T1000 (cell line): ENCODE measurements at places on chromosomes 2 and 18.

DNA sequence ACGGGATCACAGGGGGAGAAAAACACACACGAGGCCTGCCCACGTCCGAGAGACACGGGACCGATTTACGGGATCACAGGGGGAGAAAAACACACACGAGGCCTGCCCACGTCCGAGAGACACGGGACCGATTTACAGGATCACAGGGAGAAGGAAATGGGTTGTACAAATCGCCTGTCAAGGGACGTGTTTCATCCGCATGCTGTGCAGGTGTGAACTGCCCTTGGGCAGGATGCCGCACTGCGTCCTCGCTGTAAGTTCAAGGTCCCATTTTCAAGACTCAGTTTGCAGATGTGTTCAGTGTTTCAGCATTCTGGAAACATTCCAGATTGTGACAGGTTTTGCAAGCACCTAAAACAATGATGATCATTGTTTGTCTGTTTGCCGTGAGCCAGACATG lies 2.3 kb upstream of the KCNG2 start:
- DNase-seq: no peak

DNA sequence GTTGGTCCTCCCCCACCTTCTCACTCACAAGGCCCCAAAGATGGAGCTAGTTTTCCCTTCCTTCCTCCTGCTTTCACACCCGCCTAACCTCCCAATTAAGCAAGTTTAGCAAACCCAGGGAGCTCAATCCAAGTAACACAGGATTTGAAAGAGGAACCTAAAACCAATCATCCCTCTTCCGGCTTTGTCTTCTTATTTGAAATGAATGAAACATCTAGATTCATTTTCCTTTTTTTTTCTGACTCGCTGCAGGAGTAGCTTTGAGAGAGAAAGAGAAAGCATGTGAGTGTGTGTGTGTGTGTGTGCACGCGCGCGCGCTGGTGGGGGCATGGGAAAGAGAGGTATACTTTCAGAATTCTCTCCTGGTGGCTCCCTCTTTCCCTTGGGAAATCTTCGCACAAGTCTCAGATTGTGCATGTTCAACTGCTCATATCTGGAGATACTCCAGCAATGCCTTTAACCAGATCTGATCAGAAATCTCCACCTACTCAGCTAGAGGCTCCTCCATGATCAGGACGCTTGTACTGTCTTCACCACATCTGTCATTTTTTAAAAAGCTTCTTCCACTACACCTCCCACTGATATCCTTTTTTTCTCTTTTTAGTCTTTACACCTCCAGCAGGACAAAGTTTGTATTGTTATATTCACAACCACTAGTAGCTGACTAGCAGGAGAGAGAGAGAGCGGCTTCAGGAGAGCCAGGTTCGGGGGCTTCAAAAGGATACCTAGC lies 1.7 kb downstream of the SLC8A1 start:
- DNase-seq: no peak

DNA sequence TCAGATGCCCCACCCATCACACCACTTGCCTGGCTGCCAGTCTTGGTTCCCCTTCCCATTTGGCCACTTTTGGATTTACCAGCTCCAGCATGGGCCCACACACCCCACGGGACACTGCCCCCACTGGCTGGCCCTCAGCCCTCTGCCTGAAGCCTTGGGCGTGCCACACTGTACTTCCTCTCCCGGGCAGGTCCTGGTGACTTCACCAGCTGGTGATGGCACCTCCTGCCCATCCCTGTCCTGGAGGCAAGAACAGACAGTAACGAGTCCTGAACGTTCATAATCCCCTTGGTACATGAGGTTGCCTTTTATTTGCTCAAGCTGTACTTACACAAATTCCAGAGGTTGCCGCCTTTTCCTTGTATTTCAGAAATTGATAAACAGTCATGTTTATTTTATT lies 81.1 kb downstream of the TMEM17 start:
- no peak for DNase-seq

DNA sequence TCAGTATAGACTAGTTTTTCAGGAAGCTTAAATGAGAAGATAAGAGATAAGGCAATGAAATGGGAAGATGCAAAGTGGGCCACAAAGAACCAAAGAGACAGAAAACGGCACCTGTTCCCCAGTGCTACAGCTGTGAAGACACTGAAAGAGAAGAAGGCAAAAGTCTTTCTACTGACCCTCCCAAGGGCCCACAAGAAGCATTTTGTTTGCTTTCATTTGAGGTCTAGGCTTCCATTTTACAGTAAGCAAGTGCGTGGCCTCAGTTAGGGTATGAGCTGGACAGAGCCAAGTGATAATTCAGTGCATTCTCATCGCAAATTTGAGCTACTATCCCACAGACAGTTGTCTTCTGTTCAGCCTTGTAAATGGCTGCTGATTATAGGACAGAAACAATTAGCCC lies 53.4 kb upstream of the STK17B start:
- no peak for DNase-seq

- DNase-seq: no peak
Measured at GRCh38 chr2:101435001-101435862, 39.7 kb downstream of the RFX8 start.

DNA sequence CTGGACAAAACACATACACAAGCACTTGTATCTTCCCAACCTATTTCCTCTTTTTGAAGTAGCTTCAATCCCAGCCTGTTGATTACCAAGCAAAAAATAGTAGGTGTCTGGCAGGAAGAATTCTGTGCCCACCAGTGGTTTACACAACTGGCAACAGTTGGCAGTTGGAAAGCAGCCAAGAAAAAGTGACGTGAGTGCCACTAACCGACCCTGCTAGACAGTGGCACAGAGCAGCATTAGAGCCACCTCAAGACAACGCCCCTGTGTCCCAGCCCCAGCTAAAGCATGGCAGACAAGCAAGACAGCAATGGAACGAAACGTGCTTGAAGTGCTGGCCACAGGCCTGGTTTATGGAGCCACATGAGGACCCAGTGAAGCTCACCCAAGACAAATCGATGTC lies 379.6 kb downstream of the FBXO15 start:
- no peak for DNase-seq

- DNase-seq: no peak
Measured at GRCh38 chr2:98156304-98156703, 69.3 kb downstream of the VWA3B start.

GRCh38 chr2:231673348-231673770 lies 35.0 kb upstream of the PTMA start:
- no peak for DNase-seq

DNA sequence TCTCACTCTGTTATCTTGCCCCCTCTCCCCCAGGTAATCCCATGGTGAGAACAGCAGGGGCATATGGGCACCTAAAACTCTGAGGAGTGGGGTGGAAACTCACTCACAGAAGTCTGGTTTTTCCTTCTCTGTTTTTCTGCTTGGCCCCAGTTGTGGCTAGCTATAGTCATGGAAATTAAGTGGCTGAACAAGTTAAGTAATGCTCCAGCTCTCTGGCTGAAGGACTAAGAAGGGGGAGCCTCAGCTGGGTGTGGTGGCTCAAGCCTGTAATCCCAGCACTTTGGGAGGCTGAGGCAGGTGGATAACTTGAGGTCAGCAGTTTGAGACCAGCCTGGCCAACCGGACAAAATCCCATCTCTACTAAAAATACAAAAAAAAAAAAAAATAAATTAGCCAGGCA lies 261.0 kb downstream of the TPGS2 start:
- DNase-seq: no peak

GRCh38 chr18:48581206-48581605 lies 42.4 kb downstream of the CTIF start:
- DNase-seq: no peak

DNA sequence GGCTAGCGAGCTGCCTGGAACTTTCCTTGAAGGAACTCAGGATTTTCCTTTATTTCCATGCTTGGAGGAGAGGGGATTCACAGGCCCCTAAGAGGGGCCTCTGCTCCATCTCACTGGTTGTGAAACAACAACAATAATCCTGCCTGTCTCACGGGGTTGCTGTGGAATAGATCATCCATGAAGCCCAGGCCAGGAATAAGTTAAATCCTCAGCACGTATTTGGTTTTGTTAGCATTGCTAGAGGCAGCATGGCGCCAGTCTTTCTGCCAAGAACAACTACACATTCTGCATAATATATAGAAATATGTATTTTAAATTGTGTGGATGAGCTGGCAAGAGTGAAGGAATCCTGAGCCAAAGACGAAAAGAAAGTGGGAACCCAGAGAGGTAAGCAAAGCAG lies 80.8 kb upstream of the L3MBTL4 start:
- DNase-seq: no peak

DNA sequence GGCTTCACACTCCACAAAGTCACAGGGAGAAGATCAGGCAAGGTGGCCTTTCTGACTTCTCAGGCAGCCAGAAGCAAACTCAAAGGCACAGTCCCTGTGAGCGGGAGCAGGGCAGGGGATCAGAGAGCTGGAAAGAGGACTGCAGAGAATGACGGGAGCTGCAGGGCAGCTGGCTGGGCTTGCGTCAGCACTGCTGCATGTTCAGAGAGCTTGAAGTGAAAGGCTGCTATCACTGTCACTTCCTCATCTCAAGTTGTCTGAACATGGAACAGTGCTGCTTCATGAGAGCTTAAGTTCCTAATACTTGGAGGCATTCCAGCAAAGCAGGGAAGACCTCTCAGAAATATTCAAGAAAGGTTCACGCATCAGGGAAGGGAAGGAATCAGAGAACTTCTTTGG lies 20.4 kb downstream of the TGFBRAP1 start:
- no peak for DNase-seq

GRCh38 chr2:194151231-194151630 lies 1505.8 kb upstream of the SLC39A10 start:
- no peak for DNase-seq

DNA sequence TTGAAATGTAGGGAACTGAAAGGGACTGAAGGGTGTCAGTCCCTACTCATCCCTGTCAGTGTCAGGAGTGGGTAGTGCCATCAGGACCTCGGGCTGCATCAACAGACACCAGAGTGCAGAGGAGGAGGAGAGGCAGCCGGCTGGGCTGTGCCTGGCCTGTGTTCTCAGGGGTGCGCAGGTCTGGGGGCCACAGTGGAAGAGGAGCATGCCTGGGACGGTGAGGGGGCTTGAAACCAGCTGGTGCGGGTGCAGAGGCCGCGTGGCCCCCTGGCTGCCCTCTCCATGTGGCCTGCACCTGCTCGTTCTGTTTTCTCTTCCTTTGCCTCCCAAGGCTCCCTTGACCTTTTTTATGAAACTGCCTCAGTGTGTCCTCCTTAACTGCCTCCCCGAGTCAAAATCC lies 41.3 kb downstream of the NTSR2 start:
- DNase-seq: no peak

GRCh38 chr2:38187541-38188011 lies 111.6 kb upstream of the CYP1B1 start:
- no peak for DNase-seq

DNA sequence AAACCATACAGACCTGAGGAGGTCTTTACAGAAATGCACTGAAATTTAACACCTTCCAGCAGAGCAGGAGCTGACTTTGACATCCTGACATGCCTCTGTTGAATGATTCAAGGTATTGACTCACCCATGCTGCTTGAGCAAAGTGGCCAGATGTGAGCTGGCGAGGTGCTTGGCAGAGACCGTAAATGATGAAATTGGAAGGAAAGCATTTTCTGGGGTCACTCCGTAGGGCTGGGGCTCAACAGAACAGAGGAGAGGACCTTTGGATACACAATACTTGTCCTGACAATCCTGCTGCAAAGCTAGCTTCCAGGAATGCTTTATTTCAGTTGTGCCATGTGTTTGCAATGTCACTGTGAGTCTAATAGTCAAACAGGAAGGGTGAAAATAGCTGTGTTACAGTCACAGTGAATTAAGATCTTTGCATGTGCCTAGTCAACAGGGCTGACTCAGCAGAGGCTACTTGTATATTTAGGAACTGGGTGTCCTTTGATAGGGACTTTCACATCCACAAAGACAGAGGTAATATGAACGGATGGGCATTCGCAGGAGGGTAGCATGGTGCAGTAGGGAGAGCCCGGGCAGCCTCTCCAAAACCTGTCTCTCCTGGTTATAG lies 31.6 kb upstream of the NCK2 start:
- no peak for DNase-seq

DNA sequence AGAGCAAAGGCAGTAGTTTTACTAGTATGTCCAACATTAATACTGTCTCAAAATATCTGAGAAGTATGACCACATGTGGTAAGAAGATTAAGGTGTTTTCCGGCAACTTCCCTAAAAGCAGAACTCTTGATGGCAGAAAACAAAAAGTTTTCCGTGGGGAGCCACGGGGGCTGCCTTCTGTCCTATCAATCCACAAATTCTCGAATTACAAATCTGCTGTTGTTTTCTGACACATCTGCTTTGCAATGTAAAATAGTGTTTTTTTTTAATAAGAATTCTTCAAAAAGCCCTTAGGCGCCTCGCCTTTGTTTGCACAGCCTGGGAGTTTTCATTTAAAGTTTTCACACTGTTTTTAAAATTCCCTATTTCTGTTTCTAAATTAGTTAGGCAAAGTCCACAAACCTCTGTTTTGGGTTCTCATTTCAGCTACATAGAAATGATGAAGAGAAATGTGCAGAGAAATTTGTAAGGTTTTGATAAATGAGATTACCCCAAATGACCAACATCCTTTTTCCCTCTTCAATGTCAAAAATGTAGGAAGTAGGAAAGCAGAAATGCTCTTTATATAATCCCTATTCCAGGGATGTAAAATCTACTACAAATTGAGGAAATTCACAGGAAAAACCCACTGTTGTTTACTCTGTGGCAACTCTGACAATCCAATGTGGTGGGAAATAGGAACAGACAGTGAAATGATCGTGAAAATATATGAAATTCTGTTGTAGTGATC lies 385.8 kb downstream of the ZEB2 start:
- no peak for DNase-seq
